ENCODE measurements at places on chromosomes 6 and 20.

DNA sequence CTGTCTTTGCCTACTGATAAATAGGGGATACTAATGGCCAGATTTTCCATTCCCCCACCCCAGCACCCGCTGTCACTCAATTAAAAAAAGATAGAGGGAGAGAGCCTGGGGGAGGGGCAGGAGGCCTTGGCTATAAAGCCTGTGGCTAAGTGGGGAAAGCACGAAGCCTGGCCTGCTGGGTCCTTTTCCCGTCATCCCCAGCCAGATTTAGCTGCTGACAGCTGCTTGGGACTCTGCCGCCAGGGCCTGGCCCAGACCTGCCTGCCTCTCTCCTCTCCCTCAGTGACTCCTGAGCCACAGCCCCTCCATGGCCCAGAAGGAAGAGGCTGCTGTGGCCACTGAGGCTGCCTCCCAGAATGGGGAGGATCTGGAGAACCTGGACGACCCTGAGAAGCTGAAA lies at the start of gene APOBEC2:
APOBEC2 (plus strand) TSS at position 162 of the 400 bp plus-strand sequence; CDS start at position 308, 146 bp downstream.
- DNase-seq: no peak

- DNase-seq: no peak
Measured at GRCh38 chr20:17334932-17335331, 108.1 kb downstream of the PCSK2 start.

- DNase-seq: no peak
Measured at GRCh38 chr20:25209911-25210310, 14.4 kb downstream of the ENTPD6 start.

DNA sequence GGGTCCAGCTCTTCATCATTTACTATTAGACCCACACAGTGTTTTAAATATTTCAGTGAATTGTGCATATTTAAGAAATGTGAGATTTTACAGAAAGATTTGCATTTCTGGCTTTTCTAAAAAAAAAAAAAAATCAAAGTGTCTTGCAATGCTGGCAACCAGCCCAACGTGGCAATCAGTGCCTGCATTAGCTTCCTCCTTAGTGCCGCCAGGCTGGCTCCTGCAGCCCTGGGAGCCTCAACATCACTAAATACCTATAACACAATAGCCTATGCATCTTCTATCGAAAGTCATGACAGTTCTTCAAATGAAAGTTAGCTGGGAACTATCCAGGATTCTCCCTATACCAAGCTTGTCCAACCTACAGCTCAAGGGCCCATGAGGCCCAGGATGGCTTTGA lies 9.4 kb upstream of the CD93 start:
- no peak for DNase-seq

- DNase-seq: no peak
Measured at GRCh38 chr20:29427201-29428060, 1830.0 kb upstream of the DEFB115 start.

DNA sequence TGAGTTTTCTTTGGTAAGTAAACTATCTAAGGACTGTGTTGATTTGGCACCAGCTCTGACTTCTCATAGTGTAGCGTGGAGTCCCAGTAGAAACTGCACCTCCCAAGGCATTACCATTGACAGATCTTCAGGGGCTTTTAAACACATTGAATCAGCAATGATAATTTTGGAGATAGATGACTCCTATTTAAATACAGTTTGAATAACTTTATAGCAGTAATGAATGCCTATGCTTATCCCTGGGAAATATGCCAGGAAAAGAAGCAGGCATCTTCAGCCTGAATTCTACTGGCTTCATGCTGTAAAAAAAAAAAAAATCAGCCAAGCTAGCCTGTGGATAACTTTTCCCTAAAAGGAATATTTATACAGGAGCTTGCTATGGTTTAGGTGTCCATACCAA lies 895.9 kb downstream of the EYS start:
- no peak for DNase-seq

- no peak for DNase-seq
Measured at GRCh38 chr20:24955045-24955444, 6.0 kb downstream of the CST7 start.

- DNase-seq: no peak
Measured at GRCh38 chr6:170497841-170498301, 55.2 kb downstream of the PSMB1 start.

DNA sequence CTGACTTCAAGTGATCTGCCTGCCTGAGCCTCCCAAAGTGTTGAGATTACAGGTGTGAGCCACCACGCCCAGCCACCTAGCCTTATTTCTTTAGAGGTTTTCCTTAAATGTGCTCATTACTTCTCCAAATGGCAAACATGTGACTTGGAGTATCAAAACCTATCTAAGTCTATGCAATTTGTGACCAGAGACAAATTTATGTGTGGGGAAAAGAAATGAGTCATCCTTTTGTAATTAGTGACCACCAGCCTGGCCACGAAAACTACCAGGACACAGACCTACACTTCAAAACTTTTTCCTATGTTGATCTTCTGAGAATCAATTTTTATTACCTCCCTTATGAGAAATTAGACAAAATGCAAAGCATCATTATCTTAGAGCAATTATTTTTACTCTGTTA lies 64.6 kb upstream of the OGFRL1 start:
- no peak for DNase-seq

DNA sequence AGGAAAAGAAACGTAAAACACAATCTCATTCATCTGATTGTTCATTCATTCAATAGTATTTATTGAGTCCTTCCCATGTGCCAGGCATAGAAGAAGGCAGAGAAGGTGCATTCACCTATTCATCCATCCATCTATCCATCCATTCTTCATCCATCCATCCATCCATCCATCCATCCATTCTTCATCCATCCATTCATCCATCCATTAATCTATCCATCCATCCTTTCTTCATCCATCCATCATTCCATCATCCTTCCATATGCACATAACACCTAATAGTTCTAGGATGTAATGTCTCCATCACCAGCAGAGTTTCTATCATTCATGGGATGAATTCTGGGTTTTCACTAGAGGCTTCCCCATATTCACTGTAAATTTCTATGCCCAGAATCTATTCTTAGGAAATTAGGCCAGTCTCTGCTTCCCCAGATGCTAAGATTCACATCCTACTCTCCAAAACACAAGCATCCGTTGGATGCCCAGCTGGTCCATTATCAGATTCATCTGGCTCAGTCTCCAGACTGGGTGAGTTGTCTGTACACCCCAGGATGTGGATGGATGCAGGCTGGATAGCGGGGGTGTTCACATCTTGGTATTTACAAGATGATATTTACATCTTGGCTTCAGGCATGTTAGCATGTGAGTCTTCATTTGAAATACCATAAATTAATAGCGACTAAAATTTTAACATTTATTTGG lies 517.7 kb upstream of the SULF2 start:
- no peak for DNase-seq

DNA sequence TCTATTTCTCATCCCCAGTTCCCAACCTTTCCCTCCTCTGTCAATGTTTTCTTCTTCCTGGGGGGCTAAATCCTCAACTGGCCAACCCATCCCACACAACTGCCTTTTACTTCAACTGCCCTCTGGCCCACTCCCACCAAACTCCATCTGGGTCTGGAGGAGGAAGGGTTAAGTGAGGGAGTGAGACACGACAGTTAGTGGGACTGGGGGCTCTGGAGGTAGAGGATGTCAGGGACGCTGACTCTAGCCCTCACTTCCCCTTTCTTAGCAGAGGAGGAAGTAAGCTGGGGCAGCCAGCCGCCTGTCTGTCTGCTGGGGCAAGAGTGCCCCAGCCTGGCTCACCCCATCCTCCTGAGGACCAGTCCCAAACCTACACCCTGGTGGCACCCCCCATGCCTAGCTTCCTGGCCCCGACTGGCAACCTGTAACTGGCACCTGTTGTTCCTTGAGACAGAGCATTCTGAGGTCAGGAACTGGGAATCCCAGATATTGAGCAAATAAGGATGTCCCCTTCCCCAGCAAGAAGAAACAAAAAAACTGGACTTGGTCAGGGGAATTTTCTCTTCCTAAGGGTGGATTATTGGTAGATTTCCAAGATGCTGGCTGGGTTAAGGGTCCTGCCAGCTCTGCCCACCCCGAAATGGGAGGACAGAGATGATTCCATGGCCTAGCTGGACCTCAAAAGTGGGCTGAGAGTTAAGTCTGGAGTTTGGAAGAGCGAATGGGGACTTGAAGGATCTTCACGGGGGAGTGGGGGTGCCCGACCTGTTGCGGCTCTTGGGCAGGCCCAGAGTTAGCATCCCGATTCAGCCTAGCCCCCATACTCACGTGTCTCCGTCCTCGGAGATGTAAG lies 971 bp downstream of the NFKBIE start:
- DNase-seq: peak; percentile 21

DNA sequence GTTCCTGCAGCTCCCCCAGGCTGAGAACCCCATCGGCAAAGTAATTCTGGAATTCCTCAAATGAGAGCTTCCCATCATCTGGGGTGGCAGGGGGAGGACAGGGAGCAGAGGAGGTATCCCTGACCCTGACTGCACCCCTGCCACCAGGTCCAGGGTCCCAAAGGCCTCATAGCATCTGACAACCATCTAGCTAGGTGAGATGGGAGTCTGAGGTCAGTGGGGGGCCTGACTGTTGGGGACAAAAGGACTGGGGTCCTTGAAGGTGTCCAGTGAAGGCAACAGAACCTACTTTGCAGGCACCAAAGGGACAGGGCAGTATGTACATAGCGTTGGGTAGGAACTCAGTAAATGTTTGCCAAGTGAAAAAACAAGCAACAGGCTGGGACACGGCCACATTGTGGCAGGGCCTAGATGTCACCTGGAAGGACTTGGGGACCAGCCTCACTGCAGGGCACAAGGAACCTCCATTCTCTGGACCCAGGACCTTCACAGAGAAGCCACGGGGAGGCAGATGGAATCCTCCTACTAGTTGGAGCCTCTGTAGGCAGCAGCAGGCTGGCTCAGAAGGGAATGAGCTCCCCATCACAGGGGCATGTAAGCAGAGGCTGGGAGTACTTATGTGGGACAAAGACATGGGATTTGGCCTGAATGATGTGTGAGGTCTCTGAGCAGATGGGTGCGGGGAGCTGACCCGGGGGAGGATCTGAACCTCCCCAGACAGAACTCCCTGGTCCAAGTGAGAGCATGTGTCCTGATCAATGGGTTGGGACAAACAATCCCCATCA lies 3.3 kb downstream of the NECAB3 start:
- DNase-seq: no peak

DNA sequence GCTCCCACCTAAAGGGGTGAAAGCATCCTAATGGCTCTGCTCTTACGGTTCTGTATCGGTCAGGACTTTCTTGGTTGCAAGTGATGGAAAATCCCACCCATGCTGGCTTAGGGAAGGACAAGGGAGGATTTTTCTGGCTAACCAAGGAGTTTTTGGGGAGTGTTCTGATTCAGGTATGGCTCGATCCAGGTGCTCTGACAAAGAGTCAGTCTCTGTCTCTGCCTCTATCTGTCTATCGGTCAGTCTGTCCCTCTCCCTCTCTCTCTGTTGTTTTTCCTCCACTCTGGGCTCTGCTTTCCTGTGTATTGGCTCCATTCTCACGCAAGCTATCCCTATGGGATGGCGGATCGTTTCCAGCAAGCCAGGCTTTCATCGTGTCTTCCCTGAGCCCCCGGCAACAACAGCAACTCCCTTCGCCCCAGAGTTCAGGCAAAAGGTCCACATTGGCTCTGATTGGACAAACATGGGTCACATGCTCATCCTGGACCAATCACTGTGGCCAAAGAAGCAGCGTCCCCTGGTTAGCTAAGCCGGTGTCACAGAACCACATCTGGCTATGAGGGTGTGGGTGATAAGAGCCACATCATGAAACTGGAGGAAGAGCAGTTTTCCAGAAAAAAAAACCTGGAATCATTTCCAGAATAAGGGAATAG lies 160.3 kb downstream of the BMP7 start:
- no peak for DNase-seq

DNA sequence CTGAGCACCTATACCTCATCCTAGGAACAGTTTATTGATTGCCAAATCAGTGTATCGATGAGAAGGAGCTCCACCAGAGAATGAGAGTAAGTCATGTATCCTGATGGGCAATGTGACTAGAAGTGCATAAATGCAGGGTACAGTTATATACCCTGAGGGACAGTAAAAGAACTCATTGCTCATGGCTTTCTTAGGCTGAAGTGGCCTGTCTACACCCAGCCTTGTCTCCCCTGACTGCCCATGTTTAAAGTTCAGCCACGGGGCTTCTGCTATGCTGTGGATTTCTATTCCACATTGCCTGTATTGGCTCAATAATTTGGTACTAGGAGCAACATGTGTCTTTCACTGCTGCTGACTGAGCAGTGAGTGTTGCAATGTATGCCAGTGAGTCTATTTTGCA lies 400.4 kb upstream of the IMPG1 start:
- DNase-seq: no peak

GRCh38 chr6:115945306-115945705 lies 115.4 kb downstream of the FRK start:
- no peak for DNase-seq

DNA sequence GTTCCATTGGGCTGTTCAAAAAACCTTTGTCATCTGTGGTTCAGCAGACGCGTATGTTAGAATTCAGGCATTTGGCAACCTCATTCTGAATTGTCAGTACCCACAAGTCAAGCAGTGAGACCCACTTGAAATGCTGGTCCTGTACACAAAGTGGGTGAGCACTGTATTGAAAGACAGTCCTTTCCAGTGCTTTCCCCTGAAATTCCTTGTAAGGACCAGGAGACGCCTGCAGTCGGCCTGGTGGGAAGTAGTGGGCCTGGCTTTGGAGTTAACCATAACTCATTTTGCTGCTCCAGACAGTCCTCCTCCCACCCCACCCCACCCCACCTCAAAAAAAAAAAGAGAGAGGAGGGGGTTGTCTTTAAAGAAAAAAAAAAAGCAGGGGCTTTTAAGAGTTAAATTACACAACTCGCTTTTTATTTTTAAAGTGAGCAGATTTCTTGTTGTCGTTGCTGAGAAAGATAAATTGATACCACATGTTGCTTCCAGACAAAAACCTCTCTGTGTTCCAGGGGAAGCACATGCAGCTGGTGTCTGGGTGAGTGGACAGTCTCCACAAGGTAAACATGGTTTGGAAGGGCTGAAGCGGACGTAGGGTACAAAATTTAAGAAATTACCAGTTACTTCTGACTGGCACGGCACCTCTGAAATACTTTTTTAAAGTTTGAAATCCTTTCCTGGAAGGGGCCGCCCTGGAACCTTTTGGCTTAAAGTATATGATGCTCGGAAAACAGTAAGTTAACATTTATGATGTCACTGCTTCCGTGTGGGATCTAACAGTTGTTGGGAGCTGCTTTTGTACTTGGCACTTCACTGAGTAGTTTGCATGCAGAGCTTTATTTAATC lies 95.3 kb downstream of the FOXO3 start:
- no peak for DNase-seq

GRCh38 chr20:25249198-25249931 lies 1.5 kb downstream of the PYGB start:
- peak; percentile 48 for DNase-seq

DNA sequence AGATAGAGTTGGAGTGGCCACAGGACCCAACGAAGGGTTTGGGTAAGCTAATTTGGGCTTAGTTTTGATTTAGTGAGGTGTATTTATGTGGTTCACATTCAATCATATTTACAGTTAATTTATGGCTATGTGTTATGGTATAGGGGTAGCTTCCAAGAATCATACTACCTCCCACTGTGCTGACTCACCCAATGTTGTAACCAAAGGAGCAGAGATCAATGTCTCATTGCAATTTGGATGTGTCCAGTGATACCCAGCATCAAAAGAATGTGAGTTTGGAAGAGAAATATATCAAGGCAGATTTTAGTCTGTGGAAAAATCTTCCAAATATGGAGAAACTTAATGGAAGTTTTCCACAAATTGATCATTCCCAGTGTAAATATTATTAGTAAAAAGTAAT lies 25.3 kb upstream of the SMIM8 start:
- DNase-seq: no peak

- no peak for DNase-seq
Measured at GRCh38 chr6:146153040-146153758, 124.3 kb downstream of the GRM1 start.
